ENCODE measurements at places on chromosomes 12 and 14. TPM values are rescaled to one million over a fixed set of nuclear protein-coding genes. Genes with fewer than 3 reads are reported as not detected.

DNA sequence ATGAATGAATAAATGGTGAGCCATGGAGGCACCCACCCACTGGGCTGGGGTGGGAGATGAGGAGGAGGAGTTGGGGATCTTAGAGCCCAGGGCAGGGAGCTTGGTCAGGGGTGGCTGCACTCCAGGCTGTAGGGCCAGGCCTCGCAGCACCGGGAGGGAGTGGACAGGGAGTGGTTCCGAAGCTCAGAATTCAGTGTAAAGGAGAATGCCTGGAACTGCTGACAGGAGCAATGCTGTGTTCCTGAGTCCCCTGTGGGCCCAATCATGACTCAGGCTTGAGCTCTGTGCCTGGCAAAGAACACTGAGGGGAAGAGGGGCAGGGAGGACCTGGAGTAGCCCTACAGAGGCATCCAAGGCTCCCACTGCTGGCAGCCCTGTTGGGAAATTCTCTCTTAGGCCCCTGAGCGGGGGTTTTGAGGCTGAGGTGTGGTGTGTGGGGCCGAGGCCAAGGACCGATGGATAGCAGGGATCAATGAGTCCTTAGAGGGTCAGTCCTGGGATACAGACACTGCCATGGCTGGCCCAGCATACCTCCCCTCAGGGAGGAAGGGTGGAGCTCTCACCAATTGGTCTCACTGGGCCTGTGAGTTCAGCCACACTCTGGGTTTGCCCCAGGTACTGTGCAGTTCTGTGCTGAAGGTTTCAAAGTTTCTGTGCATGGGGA is 9.5 kb upstream of the RABGGTA start:
- no peaks in the 10 kb centered on the region for H3K36me3 ChIP-seq
- no peaks in the 10 kb centered on the region for H3K4me1 ChIP-seq
- H3K27me3 ChIP-seq: no peaks in the 10 kb centered on the region
- no peak overlapping the region for H3K4me3 ChIP-seq

DNA sequence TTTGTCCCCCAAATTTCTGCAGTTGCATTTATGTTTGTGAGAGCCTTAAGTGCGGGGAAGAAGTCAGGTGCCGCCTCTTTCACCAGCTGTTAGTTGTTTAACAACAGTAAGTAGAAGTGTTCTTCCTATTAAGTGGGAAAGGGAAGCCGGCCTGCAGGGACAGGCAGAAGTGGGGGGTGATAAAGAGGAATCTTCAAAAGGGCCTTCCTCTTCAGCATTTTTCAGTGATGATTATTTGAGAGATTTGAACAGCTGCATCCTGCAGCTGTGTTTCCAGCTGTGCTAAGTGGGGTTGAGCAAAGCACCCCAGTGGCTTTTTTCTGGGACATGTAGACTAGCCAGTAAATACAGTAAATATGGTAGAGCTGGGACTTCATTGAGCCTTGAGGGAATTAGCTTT is 32.1 kb upstream of the SLC38A1 start:
- H3K27me3 ChIP-seq: no peaks in the 10 kb centered on the region
- H3K4me3 ChIP-seq: no peak overlapping the region
- H3K27ac ChIP-seq: no peak overlapping the region
- H3K36me3 ChIP-seq: no peaks in the 10 kb centered on the region

- peaks cover 21% of the 10 kb centered on the region for H3K4me1 ChIP-seq
- no peaks in the 10 kb centered on the region for H3K36me3 ChIP-seq
- H3K27ac ChIP-seq: no peak overlapping the region
- H3K27me3 ChIP-seq: no peaks in the 10 kb centered on the region
These were observed 88.2 kb downstream of the TSPAN9 start for GRCh38 chr12:3165078-3165980.

DNA sequence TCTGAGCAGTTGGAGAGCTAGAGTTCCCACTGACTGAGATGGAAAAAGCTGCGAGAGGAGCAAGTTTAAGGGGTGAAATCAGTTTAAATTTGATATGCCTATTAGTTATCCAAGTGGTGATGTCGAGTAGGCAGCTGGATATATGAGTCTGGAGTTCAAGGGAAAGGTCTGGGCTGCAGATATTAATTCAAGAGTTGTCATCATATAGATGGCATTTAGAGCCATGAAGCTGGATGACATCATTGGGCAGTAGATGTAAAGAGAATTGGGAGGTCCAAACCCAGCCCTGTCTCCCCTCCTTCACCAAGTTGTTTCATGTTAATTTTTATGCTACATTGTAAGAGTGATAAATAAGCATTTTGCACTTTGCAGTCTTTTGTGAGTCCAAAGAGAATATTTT is 898.1 kb downstream of the GALC start:
- no peak for DNase-seq
- H3K27me3 ChIP-seq: no peaks in the 10 kb centered on the region
- H3K4me3 ChIP-seq: no peak overlapping the region
- H3K27ac ChIP-seq: no peak overlapping the region
- H3K4me1 ChIP-seq: no peaks in the 10 kb centered on the region
- H3K36me3 ChIP-seq: no peaks in the 10 kb centered on the region

DNA sequence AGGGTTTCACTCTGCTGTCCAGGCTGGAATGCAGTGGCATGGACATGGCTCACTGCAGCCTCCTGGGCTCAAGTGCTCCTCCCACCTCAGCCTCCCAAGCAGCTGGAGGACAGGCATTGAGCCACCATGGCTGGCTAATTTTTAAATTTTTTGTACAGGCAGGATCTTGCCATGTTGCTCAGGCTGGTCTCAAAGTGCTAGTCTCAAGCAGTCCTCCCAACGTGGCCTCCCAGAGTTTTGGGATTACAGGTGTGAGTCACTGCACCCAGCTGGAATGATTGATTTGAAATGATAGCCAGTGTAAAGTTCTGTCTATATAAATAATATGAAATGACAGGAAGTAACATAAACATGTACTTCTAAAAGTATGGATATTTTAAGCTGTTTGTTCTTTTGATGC is 172.7 kb downstream of the FUT8 start:
- no peak overlapping the region for H3K27ac ChIP-seq
- no peak for DNase-seq
- no peaks in the 10 kb centered on the region for H3K4me1 ChIP-seq
- no peaks in the 10 kb centered on the region for H3K36me3 ChIP-seq
- no peaks in the 10 kb centered on the region for H3K27me3 ChIP-seq

- no peaks in the 10 kb centered on the region for H3K36me3 ChIP-seq
- no peak overlapping the region for H3K4me3 ChIP-seq
- H3K4me1 ChIP-seq: peaks cover 14% of the 10 kb centered on the region
- no peak for DNase-seq
These were observed 81.4 kb downstream of the KIF26A start for GRCh38 chr14:104219731-104220214.

GRCh38 chr12:4579305-4580102 is 17.5 kb downstream of the DYRK4 start:
- H3K4me3 ChIP-seq: no peak overlapping the region
- H3K36me3 ChIP-seq: no peaks in the 10 kb centered on the region
- DNase-seq: peak; percentile 60
- no peaks in the 10 kb centered on the region for H3K4me1 ChIP-seq
- H3K27me3 ChIP-seq: no peaks in the 10 kb centered on the region
- H3K27ac ChIP-seq: no peak overlapping the region

DNA sequence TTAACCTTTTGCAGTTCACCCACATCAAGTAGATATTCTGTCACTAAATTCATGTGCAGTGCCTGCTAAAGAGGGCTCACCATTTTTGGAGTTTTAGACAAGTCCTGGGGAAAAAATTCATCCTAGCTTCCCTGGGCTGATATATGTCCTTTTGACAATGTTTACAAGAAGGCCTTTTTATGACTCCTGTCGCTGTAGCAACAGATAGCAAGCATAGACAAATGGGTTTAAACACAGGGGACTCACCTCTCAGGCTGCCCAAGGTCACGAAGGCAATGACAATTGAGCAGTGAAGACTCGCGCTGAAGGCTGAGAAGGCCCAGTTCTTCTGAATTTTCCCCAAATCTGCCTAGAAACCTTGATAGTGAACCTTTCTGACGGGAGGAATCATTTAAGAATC is 150.7 kb upstream of the CPM start:
- peaks cover 7% of the 10 kb centered on the region for H3K4me1 ChIP-seq
- H3K4me3 ChIP-seq: no peak overlapping the region
- H3K27ac ChIP-seq: no peak overlapping the region
- no peaks in the 10 kb centered on the region for H3K36me3 ChIP-seq
- DNase-seq: no peak

- no peak overlapping the region for H3K4me3 ChIP-seq
- DNase-seq: no peak
- H3K36me3 ChIP-seq: no peaks in the 10 kb centered on the region
- H3K27me3 ChIP-seq: no peaks in the 10 kb centered on the region
- H3K4me1 ChIP-seq: no peaks in the 10 kb centered on the region
These were observed 115.9 kb upstream of the TMPO start for GRCh38 chr12:98399532-98399931.

GRCh38 chr14:85867450-85867849 is 337.5 kb downstream of the FLRT2 start:
- no peak for DNase-seq
- H3K27ac ChIP-seq: no peak overlapping the region
- no peaks in the 10 kb centered on the region for H3K36me3 ChIP-seq
- no peaks in the 10 kb centered on the region for H3K4me1 ChIP-seq

DNA sequence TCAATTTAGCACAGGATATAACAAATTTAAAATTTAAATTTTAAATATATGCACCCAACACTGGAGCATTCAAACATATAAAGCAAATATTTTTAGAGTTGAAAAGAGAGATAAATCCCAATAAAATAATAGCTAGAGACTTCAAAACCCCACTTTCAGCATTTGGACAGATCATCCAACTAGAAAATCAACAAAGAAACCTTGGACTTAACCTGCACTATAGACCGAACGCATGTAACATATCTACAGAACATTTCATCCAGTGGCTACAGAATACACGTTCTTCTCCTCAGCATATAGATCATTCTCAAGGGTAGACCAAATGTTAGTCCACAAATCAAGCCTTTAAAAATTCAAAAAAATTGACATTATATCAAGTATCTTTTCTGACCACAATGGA is 64.0 kb downstream of the SPTSSA start:
- DNase-seq: no peak
- no peaks in the 10 kb centered on the region for H3K4me1 ChIP-seq
- H3K4me3 ChIP-seq: no peak overlapping the region
- no peaks in the 10 kb centered on the region for H3K27me3 ChIP-seq

DNA sequence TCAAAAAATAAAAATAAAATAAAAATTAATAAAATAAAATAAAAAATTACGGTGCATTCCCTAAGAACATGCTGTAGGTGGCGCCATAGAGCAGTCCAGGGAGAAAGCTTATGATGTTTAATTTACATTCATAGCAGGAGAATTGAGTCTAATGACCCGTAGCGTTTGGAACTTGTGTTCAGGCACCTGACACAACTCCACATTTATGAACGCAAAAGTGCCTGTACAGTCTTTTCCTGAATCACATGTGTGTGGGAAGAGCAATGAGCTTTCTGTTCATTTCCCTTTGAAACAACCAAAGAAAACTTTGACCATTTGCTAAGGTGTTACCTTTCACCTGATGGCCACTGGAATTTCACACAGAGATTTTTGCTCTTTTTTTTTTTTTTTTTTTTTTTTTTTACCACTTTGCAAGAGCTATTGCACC is 60.6 kb upstream of the KCNA1 start:
- H3K4me3 ChIP-seq: no peak overlapping the region
- H3K36me3 ChIP-seq: no peaks in the 10 kb centered on the region
- no peaks in the 10 kb centered on the region for H3K4me1 ChIP-seq
- no peaks in the 10 kb centered on the region for H3K27me3 ChIP-seq
- no peak for DNase-seq
- no peak overlapping the region for H3K27ac ChIP-seq

DNA sequence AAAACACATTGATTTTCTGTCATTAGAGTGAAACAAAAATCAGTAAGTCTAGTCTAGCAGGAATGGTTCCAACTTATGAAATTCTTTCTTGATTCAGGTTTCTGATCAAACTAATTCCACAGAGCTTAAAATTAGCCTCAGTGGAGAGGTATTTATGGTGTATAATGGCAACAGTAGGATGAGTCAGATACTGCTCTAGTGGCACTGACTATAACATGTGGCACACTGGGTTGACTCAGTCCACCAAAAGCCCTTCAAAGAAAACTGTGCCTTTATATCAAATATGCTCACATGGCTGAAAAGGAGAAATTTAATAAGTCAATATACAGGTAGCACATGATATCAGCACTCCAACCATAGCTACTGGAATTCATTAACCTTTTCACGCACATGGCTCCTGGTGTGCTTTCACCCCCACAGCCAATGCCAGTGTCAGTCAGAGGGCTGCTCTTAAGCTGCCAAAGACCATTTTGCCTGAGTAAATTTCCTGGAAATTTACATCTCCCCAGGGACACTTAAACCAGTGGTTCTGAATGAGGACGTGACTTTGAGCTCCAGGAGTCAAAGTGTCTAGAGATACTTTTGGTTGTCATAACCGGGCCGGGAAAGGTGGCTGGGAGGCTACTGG is 21.7 kb upstream of the CATSPERB start:
- H3K36me3 ChIP-seq: no peaks in the 10 kb centered on the region
- no peak for DNase-seq
- no peaks in the 10 kb centered on the region for H3K27me3 ChIP-seq
- H3K27ac ChIP-seq: peak overlapping the region; percentile 1

DNA sequence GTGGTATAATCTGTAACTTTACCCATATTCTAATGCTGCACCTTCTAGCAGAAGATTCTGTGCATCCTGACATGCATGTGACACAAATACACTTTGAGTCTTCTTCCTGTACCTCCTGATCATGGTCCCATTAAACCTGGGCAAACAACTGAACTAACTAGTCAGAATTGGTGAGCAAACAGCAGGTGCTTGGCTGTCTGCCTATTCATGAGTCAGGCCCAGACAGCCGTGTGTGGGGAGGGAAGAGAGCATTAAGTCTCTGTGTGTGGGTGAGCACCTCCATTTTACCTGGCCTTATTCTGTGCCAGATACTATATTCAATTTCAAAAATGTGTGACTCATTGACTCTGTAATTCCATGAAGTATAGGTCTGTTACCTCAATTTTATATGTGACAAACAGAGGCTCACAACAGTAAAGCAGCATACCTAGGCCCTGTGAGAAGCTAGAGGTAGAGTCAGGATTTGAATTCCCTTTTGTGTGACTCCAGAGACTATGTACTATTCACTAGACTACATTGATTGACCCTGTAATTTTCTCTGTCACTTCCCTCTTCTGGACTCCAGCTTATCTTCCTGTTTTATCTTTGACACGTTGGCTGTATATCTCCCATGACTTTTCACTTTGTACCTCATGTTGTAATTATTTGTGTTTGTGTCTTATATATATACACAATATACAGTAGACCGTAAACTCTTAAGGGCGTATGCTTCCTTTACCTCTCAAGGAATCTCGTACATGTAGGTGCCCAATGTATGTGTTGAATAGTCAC is 32.2 kb downstream of the SUSD6 start:
- no peaks in the 10 kb centered on the region for H3K36me3 ChIP-seq
- H3K4me3 ChIP-seq: no peak overlapping the region
- H3K27ac ChIP-seq: peak overlapping the region; percentile 55
- no peak for DNase-seq

Gene NRIP2
- 4.0 TPM for total RNA-seq

Gene TMCC3
- total RNA-seq: 21.0 TPM

Gene NRXN3
- total RNA-seq: 71.1 TPM

Gene TMEM121
- 7.6 TPM for total RNA-seq

Gene LIN7A
- 5.4 TPM for total RNA-seq

Gene TNS2
- total RNA-seq: 199 TPM

Gene AQP6
- total RNA-seq: 0.11 TPM

Measured in esophagus muscularis mucosa (tissue), 4 donors.